ENCODE measurements at places on chromosomes 3 and 15. TPM values are rescaled to one million over a fixed set of nuclear protein-coding genes. Genes with fewer than 3 reads are reported as not detected.
A peak's percentile ranks its signal among the peaks of the same experiment; 100 is the strongest.

- DNase-seq: no peak
Observed at GRCh38 chr15:31004220-31004733, 12.8 kb upstream of the MTMR10 start.

- no peak for DNase-seq
Observed at GRCh38 chr3:16927485-16927884, 42.7 kb downstream of the PLCL2 start.

DNA sequence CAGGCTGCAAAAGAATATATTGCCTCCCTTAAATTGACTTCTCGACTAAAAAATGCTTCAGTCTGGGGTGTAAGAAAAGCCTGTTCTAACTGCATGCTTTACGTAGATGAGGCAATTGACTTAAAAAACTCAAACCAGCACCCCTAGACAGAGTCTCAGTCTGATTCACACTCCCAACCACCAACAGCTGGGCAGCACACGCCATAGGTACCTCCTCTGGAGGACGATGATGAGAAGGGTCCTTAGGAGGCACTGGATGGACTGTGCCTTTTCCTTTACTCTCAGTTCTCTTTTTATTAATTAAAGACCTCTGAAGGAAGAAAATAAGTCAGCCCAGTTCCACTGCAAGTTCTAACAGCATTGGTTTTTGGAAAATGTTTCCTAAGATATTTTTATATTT lies 175.0 kb downstream of the PDZRN3 start:
- no peak for DNase-seq

The CCR9 gene
- total RNA-seq: 1.9 TPM

DNA sequence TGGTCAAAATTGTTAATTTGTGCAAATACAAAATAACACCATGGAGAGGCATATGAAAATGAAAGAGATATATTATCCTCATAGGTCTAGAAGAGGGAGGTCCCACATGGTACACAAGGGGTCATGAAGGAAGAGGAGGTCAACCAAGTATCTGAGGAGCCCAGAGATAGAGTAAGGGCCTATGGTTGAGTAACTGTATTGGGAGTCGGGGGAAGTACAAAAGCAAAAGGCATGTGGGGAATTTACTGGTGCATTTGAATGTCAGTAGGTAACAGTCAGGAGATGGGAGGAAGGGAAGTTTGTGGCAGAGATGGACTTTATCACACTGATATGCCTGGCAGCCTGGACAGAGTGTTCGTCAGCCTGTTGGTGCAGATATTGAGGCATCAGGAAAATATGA lies 1113.7 kb downstream of the OTOL1 start:
- no peak for DNase-seq

The PATL2 gene
- total RNA-seq: 5.7 TPM

The SACM1L gene
- 28.0 TPM for total RNA-seq

The AGBL1 gene
- total RNA-seq: under 0.01 TPM

The OSTN gene
- not detected for total RNA-seq

The PTH1R gene
- under 0.01 TPM for total RNA-seq

The MESP2 gene
- under 0.01 TPM for total RNA-seq

DNA sequence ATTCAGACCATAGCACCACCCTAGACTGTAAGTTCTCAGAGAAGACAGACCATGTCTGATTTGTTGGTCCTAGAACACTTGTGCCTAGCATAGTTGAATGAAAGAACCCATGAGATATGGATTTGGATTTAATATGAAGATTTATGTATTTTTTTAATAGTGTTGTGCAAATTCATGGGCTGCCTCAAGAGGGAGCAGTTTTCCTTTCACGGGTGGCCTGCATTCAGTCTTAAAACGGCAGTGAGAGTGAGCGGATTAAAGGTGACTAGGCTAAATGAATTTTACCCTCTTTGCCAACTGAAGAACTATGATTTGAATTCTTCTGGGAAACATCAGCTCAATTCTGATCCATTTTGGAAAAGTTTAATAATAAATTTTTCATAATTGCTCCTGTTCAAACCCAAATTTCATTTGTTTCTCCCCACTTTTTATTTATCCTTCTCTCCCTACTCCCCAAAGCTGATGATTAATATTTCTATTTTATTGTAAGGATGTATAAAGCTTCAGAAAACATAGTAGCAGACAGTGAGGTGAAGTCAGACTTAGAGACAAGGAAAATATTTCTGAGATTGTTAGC lies 67.3 kb downstream of the MORC1 start:
- no peak for DNase-seq

GRCh38 chr3:49799761-49800160 lies at the start of gene CDHR4:
Gene CDHR4 (minus strand): TSS chr3:49799873. CDS start chr3:49799812, 61 bp downstream.
- DNase-seq: no peak

DNA sequence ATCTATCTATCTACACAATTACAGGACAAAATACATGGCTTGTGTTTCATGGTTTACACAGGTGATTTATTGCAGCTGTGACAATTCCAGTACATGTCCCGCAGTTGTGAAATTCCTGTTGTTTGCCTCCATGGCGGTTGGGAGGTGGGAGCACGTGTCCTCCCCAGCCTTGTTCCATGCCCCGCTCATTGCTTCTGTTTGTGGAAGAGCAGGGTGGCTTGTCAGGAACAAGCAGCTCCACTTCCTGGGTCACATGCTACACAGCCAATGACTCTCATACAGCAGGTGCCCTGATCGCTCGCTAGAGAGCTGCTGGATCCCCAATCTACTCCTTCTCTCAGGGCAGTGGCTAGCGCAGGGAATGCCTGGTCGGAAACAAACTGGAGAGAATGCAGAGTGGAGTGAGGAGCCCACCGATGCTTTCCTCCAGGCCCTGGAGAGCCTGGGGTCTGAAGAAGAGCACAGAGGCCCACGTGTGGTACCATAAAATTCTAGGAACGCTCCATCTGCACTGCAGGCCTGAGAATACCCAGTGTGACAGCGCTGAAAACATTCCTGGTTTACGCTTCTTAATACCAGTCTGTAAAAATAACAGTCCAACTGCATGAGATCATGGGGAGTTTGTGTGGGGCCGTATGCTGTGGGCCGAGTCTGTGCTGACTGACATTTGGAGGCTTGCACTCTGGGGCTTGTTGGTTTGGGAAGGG lies 270.6 kb upstream of the RGMA start:
- no peak for DNase-seq

DNA sequence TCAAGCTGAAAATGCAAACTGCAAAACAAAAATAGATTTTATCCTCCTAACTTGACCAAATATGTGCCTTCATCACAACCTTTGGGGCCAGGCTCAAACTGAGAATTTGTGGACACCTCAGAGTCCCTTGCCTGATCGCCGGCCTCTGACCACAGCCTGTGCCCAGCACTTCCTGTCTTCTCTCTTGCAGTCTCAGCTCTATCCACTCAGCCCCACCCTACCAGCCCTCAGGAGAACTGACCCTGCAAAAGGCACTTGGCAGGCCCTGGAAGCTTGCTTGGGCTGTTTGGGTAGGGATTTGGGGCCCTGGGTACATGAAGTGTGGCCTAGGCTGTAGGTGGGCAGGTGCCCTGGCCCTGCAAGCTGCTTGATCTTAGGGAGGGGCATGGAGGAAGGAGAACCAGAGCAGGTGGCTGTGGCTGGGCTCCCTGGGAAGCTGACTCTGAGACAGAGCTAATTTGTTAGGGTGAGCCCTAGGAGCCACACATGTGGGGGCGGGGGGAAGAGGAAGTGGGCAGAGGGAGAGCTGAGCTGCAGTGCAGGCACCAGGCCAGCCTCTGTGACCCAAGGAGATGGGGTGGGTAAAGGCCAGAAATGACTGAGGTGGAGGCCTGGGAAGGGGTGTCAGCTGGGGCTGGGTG lies 8.6 kb downstream of the CLEC3B start:
- DNase-seq: peak; percentile 69

DNA sequence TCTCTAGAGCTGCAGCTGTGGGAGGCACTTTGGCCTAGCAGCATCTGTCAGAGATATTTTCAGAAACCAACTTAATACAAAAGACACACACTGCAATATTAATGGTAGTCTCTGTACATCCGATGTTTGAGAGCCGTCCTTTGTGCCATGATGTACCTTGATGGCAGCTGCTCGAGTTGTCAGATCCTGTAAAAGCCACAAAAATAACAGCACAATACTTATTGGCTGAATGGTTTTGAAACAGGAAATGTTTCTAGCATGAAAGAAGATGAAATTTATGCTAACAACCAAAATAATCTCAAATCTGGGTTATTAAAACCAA lies 445.5 kb upstream of the TBL1XR1 start:
- no peak for DNase-seq

DNA sequence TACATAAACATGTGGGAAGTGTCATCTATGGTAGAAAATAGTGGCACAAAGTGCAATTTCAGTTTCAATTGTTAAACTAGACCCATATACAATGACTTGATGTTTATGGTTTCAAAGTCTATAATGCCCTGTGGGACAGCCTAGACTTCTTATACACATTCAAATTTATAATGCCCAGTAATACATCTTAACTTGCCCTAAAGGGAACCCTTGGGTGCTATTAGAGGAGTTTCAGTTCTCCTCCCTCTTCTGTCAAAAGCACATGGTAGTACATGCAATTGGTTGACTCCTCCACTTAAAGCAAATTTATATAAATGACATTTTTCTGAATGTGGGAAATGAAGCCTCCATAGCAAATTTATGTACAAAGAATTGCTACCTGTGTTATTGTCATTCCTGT lies 30.2 kb upstream of the OR5K4 start:
- no peak for DNase-seq

GRCh38 chr3:42345811-42346210 lies 64.6 kb downstream of the LYZL4 start:
- DNase-seq: no peak

The PLA2G4D gene
- total RNA-seq: not detected

- no peak for DNase-seq
Observed at GRCh38 chr15:81060907-81061306, 60.2 kb downstream of the TLNRD1 start.

GRCh38 chr3:177724020-177724638 lies 526.8 kb upstream of the TBL1XR1 start:
- no peak for DNase-seq

The STAC gene
- 6.5 TPM for total RNA-seq

Data from hematopoietic multipotent progenitor cell (in vitro differentiated cells).